Regular cardiac myocyte (primary cell): ENCODE measurements at places on chromosomes 7 and 10. TPM values are rescaled to one million over a fixed set of nuclear protein-coding genes. Genes with fewer than 3 reads are reported as not detected.

BAMBI gene
- total RNA-seq: 8.6 and 35.5 TPM in 2 replicates

HTR5A gene
- total RNA-seq: not detected in 2 replicates

EFCAB10 gene
- total RNA-seq: 0.56 TPM in 1 of 2 replicates, not detected in the other

AQP1 gene
- total RNA-seq: 111 and 152 TPM in 2 replicates

TACC2 gene
- 1.1 and 3.6 TPM in 2 replicates for total RNA-seq
